ENCODE measurements at places on chromosomes 12 and 14.

- DNase-seq = peak; percentile 5
- no peaks in the 10 kb centered on the region for H3K27me3 ChIP-seq
- H3K4me1 ChIP-seq = no peaks in the 10 kb centered on the region
These were observed 46.5 kb downstream of the PTPRB start for GRCh38 chr12:70590549-70591226.

GRCh38 chr12:62372134-62372533 lies 94.5 kb upstream of the MON2 start:
- no peak for DNase-seq
- H3K36me3 ChIP-seq = no peaks in the 10 kb centered on the region
- H3K27ac ChIP-seq = no peak overlapping the region
- H3K4me1 ChIP-seq = no peaks in the 10 kb centered on the region
- no peaks in the 10 kb centered on the region for H3K27me3 ChIP-seq

DNA sequence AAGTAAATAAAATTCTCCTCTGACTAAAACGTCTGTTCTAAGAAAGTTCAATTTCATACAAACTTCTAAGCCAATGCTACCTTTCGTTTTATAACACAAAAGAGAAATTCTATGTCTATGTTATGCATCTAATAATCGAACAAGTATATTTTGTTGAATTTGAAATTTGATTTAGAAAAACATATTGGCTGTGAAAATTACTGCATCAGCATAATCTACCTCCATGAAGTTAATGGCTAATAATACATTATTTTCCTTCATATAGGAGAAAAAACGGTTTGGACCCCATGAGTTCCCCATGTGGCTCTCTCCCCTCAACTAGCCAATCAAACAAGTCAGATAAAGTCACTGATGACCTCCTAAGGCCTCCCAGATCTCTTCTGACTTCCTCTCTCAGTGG lies 106.5 kb downstream of the KCNH5 start:
- no peak overlapping the region for H3K27ac ChIP-seq
- H3K36me3 ChIP-seq = no peaks in the 10 kb centered on the region
- H3K4me1 ChIP-seq = no peaks in the 10 kb centered on the region
- DNase-seq = no peak
- H3K4me3 ChIP-seq = no peak overlapping the region

GRCh38 chr14:22500525-22500924 lies 88.5 kb downstream of the DAD1 start:
- H3K4me1 ChIP-seq = no peaks in the 10 kb centered on the region
- no peak overlapping the region for H3K4me3 ChIP-seq
- no peaks in the 10 kb centered on the region for H3K36me3 ChIP-seq
- no peaks in the 10 kb centered on the region for H3K27me3 ChIP-seq

DNA sequence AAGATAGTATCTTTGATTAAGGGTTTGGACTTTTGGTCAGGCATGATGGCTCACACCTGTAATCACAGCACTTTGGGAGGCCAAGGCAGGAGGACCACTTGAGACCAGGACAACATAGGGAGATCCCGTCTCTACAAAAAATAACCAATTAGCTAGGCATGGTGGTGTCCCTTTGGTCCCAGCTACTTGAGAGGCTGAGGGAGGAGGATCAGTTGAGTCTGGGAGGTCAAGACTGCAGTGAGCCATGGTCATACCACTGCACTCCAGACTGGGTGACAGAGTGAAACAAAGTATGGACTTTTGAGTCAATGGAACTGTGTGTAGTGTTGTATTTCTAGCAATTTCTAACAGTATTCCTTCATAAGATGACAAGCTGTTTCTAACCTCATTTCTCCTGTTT lies 38.7 kb upstream of the CCDC88C start:
- no peaks in the 10 kb centered on the region for H3K27me3 ChIP-seq
- H3K27ac ChIP-seq = no peak overlapping the region
- no peak overlapping the region for H3K4me3 ChIP-seq
- H3K36me3 ChIP-seq = peaks cover 2% of the 10 kb centered on the region
- no peaks in the 10 kb centered on the region for H3K4me1 ChIP-seq
- DNase-seq = no peak

GRCh38 chr14:64238049-64238448 lies 56.1 kb downstream of the ESR2 start:
- H3K36me3 ChIP-seq = no peaks in the 10 kb centered on the region
- H3K4me1 ChIP-seq = no peaks in the 10 kb centered on the region
- no peak overlapping the region for H3K4me3 ChIP-seq

GRCh38 chr14:76729953-76730505 lies 31.2 kb upstream of the VASH1 start:
- H3K27ac ChIP-seq = no peak overlapping the region
- no peaks in the 10 kb centered on the region for H3K36me3 ChIP-seq
- H3K27me3 ChIP-seq = no peaks in the 10 kb centered on the region
- no peaks in the 10 kb centered on the region for H3K4me1 ChIP-seq
- no peak overlapping the region for H3K4me3 ChIP-seq

GRCh38 chr12:121964813-121965643 lies 46.6 kb downstream of the CFAP251 start:
- H3K27ac ChIP-seq = no peak overlapping the region
- H3K36me3 ChIP-seq = no peaks in the 10 kb centered on the region
- H3K4me1 ChIP-seq = no peaks in the 10 kb centered on the region
- no peak overlapping the region for H3K4me3 ChIP-seq
- no peak for DNase-seq

DNA sequence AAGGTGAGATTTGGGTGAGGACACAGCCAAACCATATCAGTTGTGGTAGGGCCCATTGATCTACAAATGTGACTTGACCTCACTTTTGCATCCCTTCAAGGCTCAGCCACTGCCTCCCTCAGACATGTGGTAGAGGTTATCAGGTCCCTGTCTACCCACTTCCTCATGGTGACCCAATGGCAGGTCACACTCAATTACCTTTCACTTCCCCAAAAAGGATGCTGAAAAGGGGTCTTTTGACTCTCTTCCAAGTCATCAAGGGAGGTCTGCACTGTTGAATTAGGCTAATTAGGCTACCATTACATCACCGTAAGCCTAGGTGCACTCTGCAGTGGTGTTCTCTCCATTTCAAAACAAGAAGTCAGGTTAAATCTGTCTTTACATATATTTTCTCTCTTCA lies 22.6 kb upstream of the DRAM1 start:
- no peaks in the 10 kb centered on the region for H3K27me3 ChIP-seq
- H3K4me1 ChIP-seq = no peaks in the 10 kb centered on the region
- no peak overlapping the region for H3K4me3 ChIP-seq
- H3K36me3 ChIP-seq = no peaks in the 10 kb centered on the region

DNA sequence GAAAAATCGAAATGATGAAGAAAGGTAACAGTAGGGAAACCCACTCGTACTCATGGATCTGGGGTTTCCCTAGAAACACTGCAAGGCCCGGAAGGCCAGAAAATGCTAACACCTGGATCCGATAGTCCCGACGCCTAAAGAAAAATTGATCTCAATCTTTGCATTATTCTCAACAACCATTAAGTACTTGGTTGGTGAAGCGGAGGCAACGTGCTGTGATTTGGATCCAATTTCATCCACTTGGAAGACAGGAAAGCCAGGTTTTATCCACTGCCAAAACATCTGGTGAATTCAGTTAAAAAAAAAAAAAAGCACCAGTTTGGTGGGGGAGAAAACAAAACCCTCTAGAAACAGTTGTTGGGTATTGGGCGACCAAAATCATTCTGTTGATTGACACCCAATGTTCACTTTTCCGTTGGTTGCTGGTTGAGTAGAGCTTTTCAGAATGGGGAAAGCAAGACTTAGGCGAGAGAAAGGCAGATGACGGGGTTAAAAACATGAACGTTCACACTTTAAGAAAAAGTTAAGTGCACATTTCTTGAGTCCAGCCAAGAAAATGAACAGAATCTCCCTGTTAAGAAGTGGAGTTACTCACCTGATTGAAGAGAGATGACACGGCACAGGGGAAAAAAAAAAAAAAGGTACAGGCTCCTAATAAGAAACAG lies 41.9 kb upstream of the MED13L start:
- H3K27ac ChIP-seq = no peak overlapping the region
- H3K4me3 ChIP-seq = no peak overlapping the region
- no peak for DNase-seq
- no peaks in the 10 kb centered on the region for H3K27me3 ChIP-seq
- H3K4me1 ChIP-seq = no peaks in the 10 kb centered on the region
- H3K36me3 ChIP-seq = no peaks in the 10 kb centered on the region
